ENCODE measurements at places on chromosomes 5 and 9.

DNA sequence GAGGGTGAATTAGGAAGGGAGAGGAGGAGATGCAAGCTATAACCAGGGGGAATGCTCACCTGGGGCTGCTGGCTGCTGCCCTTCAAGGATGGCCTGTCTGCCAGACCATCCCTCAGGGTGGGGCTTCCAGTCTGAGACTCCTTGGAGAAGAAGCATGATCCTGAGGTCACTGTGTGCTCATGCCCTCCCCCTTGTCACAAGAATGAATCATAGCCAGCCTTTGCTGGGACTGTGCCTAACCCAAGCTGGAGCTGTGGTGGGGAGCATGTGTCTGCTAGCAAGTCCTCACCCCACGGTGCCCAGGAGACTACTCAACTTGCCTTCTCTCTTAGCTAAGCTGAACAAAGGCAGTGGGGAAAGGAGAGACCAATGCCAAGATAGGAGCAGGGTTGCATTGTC is 463.6 kb downstream of the SPOCK1 start:
- no peak for DNase-seq

GRCh38 chr5:8471581-8471980 is 602.6 kb downstream of the MTRR start:
- DNase-seq: no peak

DNA sequence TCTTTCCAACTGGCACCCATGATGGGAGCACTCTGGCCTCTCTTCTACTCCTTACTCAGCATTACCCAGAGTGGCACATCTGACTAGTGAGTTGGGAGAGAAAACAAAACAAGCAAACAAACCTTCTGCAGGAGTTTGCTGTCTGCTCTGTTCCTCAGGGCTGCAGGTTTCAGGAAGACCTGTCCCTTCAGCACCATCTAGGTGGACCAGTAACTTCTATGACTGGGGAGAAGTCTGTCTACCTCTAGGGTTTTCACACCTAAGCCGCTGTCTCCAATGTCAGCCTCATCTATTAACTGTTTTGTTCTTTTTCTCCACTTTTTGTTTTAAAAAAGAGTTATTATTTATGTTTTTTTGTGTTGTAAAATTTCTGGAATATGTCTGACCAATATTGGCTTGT is 58.7 kb downstream of the RAB3C start:
- DNase-seq: no peak

DNA sequence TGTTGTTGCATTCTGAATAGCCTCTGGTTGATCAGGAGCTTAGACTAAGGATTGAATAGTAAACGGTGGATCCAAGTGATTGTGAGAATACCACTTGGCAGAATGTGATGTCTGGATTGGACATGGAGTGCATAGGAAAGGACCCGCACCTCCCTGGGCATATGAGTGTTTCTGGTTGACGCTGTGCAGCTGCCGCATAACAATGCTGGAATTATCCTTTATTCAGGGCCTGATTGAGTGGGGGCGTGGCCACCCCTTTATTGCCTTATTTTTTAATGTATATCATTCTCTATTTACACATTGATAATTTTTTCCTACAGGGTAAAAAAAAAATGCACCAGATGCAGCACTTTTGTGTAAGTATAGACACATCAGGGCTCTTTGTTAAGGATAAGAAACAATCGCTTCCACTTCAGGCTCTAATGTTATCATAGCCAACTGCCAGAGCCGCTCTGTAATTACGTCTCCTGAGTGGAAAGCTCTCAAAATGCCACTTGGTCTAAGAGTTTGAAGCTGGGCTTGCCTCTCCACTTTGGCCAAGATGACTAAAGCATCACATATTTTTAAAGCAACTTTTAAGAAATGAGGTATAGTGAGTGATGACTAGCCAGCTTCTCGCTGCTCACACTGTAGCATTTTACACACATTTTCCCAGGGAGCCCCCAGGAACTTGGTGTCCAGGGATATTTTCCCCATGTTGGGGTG is 5.7 kb downstream of the FGD3 start:
- DNase-seq: no peak

- DNase-seq: no peak
Observed at GRCh38 chr9:121949364-121949763, 143.7 kb downstream of the TTLL11 start.

DNA sequence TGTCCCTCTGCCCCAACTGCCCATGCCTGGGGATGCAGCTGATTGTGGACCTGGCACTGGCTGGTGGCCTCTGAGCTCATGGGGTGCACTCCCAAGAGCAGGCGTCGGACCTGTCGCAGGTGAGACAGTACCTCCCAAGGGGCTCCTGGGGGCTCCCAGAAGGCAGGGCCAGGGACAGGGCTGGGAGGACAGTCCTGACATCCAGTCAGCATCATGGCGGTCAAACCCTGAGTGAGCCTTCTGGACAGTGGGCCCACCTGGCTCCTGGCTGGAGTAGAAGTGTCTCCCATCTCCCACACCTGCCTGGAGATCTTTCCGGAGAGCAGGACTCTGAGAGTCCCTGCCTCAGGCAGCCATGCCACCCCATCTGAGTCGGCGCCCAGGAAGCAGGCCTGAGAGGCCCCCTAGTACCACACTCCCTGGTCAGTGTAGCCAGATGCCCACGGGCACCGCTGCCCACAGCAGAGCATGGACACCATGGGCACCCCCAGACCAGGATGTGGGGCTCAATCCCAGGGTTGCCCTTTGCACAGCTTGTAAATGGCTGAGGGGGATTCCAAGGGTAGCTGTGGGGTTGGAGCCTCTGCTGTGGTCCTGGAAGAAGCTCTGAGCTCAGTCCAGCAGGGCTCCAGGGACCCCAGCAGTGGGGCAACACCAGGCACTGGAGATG is 6.6 kb downstream of the LCN9 start:
- no peak for DNase-seq

- no peak for DNase-seq
Observed at GRCh38 chr5:51696122-51696521, 312.9 kb downstream of the ISL1 start.

- no peak for DNase-seq
Observed at GRCh38 chr5:179534431-179534830, 15.9 kb upstream of the RUFY1 start.

DNA sequence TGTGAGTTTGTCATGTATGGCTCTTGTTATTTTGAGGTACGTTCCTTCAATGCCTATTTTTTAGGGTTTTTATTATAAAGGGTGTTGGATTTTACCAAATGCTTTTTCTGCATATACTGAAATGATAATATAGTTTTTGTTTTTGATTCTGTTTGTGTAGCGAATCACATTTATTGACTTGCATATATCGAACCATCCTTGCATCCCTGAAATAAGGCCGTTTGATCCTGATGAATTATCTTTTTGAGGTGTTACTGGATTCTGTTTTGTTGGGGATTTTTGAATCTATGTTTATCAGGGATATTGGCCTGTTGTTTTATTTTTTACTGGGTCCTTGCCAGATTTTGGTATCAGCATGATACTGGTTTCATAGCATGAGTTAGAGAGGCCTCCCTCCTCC is 25.9 kb downstream of the SELENOP start:
- DNase-seq: no peak

- no peak for DNase-seq
Observed at GRCh38 chr9:16619914-16620520, 250.5 kb downstream of the BNC2 start.

DNA sequence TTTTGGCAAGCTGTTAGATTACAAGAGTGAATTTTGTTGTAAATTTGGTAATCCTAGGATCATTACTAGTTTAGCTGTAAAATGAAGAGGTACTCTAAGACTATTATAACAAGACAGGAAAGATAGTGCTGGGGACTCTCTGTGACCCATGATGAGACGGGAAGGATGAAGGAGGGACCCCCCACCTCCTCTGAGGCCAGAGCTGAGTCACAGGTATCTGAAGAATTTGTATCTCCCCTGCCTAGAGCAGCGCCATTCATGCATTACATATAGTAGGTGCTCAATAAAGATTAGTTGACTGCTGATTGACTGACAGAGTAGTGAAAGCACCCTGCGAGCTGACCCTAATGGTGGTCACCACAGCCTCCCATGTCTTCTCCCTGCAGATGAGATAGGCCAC is 202.8 kb downstream of the SNX18 start:
- DNase-seq: no peak

DNA sequence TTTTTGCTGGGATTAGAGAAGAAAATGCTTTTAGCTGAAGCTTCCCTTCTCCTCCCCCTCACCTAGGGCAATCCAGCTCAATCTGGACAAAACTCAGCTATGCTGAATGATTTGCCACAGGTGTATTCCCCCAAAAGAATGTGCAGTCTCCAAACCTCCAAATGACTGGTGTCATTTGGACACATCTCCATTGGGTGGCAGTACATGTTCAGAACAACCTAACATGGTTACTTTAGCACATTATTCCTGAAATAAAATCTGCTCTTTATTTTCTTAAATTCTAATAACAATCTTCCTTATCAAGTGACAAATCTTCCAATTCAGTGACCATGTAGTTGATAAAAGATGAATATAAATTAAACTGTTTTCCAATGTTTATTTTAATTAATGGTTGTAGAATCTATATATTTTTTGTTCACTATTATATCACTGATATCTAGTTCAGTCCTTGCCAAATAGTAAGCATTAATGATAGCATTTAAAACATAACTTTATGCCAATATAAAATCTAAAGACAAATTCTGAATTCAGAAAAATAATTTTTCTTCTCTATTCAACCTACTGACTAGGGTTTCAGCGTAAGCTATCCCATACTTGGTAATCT is 61.3 kb upstream of the MOCS2 start:
- no peak for DNase-seq

GRCh38 chr5:31355337-31355736 is 161.9 kb downstream of the CDH6 start:
- no peak for DNase-seq

- DNase-seq: no peak
Observed at GRCh38 chr5:78553580-78554353, 94.8 kb downstream of the LHFPL2 start.

DNA sequence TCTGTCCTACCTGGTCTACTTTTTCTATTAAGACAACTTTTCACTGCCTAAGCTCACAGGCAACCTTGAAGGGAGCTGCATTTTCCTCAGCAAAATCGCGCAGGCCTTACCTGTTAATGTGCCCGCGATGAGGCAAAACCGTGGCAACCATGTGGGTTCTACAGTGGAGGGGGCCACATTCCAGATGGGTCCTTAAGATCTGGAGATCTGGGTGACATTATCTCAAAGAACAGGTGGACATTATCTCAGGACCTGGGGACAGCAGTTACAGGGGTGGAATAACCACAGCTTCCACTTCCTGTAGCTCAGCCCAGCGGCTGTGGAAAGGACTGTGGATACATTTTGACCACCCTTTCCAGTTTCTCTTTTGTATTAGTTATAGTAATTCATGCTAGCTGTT is 112.8 kb upstream of the PTCH1 start:
- DNase-seq: no peak

DNA sequence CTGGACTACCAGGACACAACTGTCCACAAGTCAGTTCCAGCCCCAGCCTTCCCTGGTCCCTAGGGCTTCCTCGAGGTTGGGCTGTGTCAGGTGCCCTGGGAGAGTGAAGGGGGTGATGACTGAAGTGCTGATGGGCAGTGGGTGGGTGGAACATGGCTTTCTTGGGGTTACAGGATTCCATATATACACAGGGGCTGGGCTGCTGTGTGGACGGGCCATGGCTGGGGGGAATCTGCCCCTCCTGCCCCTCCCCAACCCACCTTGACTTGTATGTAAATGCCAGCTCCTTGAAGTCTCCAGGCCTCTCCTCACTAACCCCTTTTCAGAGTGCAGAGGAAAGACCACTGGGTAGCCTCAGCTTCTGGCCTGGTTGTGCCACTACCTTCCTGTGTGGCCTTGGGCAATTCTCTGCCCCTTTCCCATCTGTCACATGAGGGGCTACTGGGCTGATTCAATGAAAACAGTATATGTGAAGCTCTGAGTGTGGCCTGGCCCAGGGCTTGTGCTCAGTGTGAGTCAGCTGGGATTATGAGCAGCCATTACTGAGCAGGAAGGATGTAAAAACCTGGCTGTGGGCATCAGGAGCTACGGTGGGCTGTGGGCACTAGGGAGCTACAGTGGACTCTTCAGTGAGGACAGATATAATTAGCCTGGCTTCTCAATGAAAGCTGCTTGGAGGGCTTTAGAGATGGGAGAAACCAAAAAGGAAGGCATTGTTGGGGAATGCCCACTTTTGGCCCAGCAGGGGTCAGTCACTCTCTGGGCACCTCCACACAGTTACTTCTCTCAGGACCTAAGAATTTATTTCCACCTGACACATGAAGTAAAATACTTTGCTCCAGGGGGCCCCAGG is 23.3 kb downstream of the PITX1 start:
- no peak for DNase-seq

DNA sequence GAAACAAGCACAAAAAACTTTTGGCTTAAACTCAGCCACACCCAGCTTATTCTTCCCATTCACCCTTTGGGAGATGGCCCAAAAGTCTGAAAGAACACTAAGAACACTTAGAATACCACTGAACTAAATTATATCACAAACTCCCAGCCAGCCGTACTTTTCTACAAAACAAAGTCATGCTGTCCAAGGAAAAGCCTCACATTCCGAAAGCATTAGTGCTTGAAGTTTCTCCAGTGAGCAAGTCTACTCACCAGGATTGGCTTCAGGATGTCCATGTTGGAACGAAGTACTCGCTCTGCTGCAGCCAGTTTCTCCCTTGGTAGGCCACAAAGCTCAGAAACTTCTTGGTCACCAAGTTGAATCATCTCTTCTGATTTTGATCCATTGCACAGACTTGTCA is 69.7 kb downstream of the ABCA1 start:
- DNase-seq: no peak

GRCh38 chr5:96868603-96869371 is 7.5 kb upstream of the ERAP2 start:
- DNase-seq: no peak

DNA sequence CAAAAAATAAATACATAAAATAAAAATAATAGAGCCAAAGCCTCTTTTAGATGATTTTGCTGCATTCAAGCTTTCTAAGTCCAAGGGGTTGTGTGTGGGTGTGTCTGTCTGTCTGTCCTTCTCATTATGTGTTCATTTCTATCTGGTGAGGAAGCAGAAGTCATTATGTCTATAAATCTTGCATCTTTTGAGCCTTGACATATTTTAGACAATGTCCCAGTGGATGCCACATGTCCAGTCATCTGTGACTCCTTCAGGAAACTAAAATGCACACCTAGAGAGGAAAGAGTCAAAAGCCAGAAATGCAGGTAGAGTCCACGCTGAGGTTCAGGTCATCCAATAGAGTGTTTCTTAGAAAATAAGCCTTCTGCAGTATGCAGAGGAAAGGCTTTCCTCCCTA is 80.9 kb downstream of the GALNT10 start:
- no peak for DNase-seq

DNA sequence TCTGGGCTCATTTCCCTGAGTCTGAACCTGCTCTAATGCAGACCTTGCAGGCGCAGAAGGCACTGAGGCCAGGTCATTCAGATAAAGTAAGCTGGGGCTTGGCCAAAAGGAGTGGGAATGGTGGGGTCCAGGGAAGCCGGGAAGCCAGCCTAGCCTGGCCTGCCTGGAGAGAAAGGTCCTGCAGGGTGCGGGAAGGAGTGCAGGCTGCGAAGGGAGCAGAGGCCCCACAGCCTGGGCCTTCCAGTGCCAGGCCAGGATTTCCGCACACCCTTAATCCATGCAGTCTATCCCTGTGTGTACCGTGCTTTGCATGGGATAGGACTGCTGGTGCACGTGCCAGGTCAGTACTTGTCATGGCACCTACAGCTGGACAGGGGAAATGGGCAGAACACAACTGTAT is 3.6 kb upstream of the STING1 start:
- no peak for DNase-seq

GRCh38 chr5:145912019-145912418 is 24.4 kb upstream of the SH3RF2 start:
- no peak for DNase-seq
